Fibroblast of upper back skin (primary cell): ENCODE measurements at places on chromosomes 6 and 20.

- no peak for DNase-seq
Observed at GRCh38 chr6:14635195-14635594, 517.6 kb downstream of the CD83 start.

GRCh38 chr6:134774201-134774638 is 175.7 kb downstream of the ALDH8A1 start:
- DNase-seq: peak; percentile 56

DNA sequence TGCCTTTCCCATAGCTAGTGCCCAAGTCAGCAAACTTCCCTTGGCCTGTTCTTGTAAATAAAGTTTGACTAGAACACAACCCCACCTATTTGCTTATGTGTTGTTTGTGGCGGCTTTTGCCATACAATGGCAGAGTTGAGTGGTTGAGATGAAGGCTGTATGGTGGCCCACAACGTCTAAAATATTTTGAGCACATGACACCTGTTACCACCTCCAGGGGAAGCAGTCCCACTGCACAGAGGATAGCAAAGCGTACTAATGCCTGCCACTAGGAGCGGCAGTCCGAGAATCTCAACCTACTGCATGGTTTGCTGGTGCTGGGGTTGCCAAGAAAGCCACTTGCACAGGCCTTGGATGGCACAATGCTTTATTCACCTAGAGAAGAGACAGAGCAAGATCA is 58.6 kb downstream of the TGM2 start:
- no peak for DNase-seq

- no peak for DNase-seq
Observed at GRCh38 chr6:166851911-166852310, 104.4 kb downstream of the RNASET2 start.

DNA sequence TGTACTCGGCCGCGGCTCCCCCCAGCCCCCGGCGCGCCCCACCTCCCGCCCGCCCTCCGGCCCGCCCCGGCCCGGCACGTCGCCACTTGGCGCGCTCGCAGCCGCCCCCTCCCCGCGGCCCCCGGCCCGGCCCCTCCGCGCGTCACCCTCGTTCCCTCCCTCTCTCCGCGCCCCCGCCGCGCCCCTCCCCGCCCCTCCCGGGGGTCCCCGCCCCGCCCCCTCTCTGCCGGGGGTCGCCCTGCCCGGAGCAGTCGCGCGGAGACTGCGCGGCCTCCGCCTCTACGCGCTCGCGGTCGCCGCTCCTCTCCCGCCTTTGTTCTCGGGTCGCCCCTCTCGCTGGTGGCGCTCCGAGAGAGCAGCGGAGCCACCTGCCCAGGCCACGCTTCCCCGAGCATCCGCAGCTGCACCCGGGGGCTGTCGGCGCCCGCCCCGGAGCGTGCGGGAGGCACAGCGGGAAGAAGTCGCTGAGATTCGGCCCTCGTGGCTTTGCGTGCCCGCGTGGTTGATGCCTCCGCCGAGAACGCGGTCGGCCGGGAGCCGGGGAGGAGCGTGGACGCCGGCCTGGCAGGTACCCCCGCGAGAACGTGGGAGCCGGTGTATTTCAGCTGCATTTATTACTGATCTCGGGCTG is at the start of gene PHF10:
Gene PHF10 (minus strand): TSS at position 7 of the 631 bp plus-strand sequence. CDS start 569 bp downstream, outside the sequence.
- peak; percentile 19 for DNase-seq

DNA sequence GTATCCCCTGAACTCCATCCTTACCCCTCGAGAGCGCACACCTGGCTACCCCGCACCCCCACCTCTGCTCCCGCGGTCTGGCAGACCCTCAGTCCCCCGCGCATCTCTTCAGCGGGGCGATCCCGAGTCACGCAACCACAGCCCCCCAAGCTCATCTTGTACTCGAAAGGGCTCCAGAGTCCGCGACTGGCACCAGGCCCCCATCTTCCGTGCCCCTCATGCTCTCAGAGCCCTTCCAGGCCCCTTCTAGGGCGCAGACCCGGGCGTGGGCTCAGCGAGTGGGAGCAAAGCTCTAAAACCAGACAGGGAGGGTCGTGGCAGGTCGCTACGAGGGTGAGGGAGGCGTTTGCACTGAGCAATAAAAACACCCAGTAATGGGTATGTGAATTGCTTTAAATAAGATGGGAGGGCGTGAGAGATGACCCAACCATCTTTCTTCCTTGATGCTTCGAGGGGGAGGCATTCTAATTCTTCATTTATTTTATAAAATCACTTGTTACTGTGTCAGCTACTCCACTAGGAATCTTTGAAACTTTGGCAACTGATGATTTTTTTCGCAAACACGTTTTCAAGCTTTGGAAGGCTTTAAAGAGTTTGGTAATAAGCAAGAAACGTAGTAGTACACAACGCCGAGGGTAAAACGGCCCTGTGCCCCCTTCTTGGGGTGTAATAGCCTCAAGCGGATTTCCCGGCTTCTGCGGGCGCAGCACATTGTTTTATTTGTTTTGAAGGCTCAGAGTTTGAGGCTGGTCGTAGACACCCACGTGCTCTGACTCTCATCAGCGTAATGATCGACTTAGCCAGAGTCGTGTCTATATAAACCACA is 42.6 kb upstream of the SUPT3H start:
- DNase-seq: peak; percentile 72

DNA sequence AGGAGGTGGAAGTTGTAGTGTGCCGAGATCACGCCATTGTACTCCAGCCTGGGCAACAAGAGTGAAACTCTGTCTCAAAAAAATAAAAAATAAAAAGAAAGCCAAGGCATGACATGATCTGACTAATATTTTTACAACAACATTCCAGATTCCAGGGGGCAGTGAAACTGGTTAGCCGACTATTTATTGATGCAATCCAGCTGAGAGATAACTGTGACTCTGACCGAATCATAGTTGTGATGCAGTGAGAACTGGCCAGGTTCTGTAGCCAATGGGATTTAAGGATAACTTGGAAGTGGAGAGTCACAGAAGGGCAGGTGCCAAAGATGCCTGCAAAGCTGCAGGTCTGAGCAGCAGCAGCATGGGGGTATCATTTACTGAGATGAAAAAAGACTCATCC is 82.9 kb upstream of the TSHZ2 start:
- peak; percentile 84 for DNase-seq

GRCh38 chr20:49937027-49937929 is 1.1 kb downstream of the RNF114 start:
- no peak for DNase-seq

DNA sequence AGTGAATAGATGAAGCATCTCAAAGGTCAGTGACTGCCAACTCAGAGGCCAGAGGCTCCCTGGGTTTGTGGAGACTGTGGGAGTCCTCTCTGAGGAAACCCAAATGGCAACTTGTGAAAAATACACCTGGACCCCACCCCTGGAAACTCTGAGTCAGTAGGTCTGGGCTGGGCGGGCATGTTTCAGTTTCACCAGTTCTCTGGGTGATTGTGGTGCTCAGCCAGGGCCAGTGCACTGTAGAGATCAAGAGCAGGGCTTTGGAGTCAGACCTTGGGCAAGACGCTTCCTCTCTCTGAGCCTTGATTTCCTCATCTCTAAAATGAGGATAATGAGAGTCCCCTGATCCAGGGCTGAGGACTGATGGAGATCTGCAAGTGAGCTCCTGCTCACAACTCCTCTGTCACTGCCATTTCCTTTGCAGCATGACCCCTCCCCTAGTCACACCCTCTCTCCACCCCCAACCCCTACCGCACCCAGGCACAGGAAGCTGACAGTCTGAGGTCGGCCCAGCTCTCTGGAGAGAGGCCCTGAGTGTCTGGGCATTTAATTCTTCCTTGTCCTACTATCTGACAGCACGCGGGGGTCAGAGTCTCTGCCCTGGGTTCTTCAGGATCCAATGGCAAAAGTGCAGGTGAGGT is 5.1 kb downstream of the DEF6 start:
- DNase-seq: peak; percentile 25

GRCh38 chr20:7656687-7657467 is 283.4 kb downstream of the HAO1 start:
- no peak for DNase-seq

DNA sequence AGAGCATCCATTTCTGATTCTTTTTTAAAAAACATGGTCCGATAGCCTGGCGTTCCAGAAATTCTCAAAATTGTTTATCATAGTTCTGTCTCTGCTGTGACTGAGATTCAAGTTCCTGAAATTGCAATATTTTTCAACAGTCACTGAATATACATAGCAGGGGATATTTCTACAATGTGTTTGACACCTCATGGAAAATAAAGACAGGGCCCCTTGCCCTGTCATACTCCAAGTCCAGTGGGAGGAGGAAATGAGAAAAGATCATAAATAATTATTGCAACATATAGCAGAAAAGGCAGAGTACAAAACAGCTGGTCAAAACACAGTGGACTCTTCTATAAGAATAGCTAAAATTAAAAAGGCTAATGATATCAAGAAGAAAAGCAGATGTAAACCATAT is 234.8 kb upstream of the SPTLC3 start:
- no peak for DNase-seq

- DNase-seq: no peak
Observed at GRCh38 chr6:37549154-37549553, 49.5 kb upstream of the CCDC167 start.

GRCh38 chr6:151240791-151241642 is 1.2 kb downstream of the AKAP12 start:
- peak; percentile 68 for DNase-seq

- no peak for DNase-seq
Observed at GRCh38 chr6:144990784-144991183, 705.6 kb downstream of the UTRN start.

DNA sequence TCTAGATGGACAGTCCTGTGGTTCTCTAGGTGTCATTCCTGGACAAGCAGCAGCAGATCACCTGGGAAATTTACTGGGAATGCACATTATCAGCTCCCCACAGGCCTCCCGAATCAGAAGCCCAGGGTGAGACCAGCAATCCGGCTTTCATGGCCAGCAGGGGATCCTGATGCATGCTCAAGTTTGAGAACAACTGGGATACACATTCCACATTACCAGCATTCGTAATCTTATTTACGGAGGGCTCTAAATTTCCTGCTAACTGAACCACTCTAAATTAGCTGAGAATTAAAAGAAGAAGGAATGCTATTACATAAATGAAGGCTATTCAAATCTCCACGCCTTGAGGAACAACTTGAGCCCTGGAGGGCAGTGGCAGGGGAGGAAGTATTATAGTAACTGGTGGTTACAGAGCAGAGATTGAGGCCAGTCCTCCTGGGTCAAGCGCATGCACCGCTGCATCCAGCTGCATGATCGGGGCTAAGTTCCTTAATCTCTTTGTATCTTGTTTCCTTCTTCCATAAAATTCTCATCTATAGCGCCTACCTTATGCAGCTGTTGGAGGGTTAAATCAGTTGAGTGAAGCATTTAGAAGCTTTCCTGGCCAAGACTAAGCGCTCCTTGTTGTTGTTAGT is 403.7 kb downstream of the CDH26 start:
- no peak for DNase-seq

DNA sequence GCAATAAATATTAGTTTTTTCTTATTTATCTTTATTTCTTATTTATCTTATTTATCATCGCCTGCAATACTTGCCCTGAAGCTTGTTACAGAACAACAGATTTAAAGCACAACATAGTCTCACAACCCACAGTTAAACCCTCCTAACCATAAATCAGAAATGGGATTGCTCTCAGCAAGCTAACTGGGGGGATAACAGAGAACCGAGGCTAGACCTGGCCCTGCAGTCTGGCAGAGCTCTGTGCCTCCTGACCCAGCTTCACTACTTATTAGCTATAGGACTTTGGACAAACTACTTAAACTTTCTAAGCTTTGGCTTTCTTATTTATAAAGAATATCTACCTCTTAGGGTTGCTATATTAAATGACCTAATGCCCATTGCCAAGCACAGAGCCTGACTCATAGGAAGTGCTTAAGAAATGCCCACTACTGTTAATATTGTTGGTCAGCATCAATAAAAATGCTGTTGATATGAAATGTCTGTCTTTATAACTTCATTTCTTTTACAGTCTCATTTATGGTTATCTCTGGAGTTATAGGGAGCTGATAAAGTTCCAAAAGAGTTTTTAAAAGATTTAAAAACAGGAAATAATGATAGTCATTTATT is 87.9 kb upstream of the BEND6 start:
- no peak for DNase-seq

- no peak for DNase-seq
Observed at GRCh38 chr6:33738879-33739278, 7.8 kb downstream of the IP6K3 start.

- peak; percentile 83 for DNase-seq
Observed at GRCh38 chr6:80319196-80319595, 212.7 kb downstream of the BCKDHB start.

DNA sequence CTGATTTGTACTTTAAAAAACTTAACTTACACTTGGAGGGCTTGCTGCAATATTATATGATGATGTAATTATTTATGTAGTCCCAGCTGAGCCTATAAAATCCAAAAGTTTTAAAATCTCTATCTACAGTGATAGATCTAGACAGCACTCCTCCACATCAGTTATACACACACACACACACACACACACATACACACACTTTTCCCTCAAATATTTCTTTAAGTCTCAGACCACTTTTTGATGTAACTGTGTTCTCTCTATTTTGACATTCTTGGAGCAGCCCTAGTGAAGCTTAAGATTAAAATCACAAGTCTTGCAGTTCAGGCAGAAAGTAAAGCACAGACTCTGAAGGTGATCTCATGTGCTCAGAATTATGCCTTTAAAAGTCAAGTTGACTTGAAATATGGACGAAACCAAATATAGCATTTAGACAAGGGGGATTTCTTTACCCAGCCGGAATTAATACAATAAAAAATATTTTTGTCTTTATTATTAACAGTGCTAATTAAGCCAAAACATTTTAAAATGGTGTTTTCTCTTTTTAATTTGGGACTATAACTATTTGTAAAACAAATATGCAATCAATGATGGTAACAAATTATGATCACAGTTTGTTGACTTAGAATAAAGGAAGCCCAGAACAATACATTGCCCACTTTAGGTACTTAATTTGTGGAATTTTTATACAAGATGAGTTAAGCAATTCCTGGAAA is 63.5 kb upstream of the TMEM30A start:
- no peak for DNase-seq

DNA sequence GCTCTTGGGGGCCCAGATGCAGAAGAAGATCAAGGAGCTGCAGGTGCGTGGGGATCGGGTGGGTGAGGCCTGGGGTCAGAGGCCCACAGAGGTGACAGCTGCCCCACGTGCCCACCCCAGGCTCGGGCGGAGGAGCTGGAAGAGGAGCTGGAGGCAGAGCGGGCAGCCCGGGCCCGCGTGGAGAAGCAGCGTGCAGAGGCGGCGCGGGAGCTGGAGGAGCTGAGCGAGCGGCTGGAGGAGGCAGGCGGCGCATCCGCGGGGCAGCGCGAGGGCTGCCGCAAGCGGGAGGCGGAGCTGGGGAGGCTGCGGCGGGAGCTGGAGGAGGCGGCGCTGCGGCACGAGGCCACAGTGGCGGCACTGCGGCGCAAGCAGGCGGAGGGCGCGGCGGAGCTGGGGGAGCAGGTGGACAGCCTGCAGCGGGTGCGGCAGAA is 41.5 kb downstream of the MYH7B start:
- peak; percentile 13 for DNase-seq

DNA sequence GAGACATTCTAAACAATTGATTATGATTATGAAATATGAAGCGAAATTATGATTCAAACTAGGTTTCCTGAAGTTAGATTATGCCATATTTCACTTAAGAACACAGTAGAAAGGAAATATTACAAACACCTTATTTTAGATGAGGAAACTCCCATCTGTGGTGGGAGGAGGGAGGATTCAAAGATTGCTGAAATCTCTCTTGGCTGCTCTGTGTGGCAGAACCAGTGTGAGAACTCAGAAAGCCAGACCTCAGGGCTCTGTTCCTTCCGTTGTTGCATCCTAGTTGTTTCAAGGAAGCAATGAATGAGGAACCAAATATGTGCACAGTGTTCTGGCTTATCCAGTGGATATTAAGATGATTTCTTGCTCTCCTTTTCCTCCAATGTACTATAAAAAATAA is 2.1 kb downstream of the TAAR5 start:
- no peak for DNase-seq
